ENCODE measurements at places on chromosomes 11 and 22.
A peak's percentile ranks its signal among the peaks of the same experiment; 100 is the strongest.

GRCh38 chr11:83680321-83680720, 394.2 kb upstream of the CCDC90B start:
- no peak for DNase-seq

GRCh38 chr11:62497132-62497801, 49.3 kb downstream of the AHNAK start:
- no peak for DNase-seq

- DNase-seq = no peak
These were observed 72.1 kb upstream of the ARFGAP3 start for GRCh38 chr22:42928969-42929837.

DNA sequence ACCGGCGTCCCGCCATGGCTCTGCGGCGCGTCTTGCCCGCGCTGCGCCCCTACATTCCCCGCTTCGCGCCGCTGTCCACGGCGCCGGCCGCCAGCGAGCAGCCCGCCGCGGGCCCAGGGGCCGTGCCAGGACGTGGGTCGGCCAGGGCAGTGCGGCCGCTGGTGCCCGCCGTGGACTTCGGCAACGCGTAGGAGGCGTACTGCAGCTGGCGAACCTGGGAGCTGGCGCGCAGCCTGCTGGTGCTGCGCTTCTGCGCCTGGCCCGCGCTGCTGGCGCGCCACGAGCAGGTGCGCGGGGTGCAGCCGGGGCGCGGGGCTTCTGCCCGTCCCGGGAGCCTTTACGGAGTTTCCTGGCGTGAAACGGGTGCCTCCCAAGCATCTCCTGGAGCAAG, 20.1 kb downstream of the DGCR6L start:
- DNase-seq = no peak

GRCh38 chr11:105582497-105582896, 27.4 kb upstream of the GRIA4 start:
- no peak for DNase-seq

GRCh38 chr11:111557425-111558111, 17.0 kb downstream of the LAYN start:
- DNase-seq = no peak

DNA sequence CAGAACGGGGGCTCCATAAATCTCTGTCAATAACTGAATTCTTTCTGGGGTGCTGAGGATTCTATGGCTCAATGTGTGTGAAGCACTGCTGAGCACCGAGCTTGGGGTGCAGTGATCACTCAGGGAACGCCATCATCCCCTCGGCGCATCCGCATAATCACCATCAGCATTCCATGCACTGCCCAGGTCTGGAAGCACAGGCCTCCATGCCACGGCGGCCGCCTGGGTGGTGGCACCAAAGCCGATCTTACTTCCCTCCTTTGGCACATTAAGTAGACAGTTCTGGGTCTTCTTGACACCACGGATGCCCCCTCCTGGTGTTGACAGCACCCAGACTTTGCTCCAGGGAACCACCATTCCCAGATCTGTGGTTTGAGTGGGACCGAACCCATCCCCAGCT, 15.6 kb downstream of the LTO1 start:
- no peak for DNase-seq

DNA sequence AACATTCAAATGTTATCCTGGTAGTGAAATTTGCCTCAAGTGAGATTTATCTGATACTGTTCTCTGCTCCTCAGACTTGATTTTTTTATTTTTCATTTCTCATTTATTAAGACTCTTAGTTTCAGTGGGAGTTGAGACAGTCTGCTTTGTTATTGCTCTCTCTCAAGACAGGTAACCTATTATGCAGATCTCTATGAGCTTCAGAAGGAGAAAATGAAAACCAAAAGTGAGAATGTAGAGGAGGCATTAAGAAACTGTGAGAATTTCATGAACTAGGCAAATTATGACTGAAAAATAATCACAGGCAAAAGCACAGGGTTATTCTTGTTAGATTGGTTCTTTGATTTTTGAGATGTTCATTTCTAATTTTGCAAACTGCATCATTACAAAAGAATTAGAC, 290.0 kb upstream of the CHORDC1 start:
- no peak for DNase-seq

GRCh38 chr22:49525801-49526535, 301.7 kb downstream of the BRD1 start:
- DNase-seq = no peak

GRCh38 chr11:94790661-94791180, 22.6 kb downstream of the AMOTL1 start:
- no peak for DNase-seq

GRCh38 chr22:26660961-26661578, 3.7 kb downstream of the MIAT start:
- no peak for DNase-seq

- DNase-seq = peak; percentile 32
These were observed 759 bp downstream of the CPT1A start for GRCh38 chr11:68840661-68841653.
